NCI-H774 (cell line): ENCODE measurements at places on chromosomes 5 and 9.

DNA sequence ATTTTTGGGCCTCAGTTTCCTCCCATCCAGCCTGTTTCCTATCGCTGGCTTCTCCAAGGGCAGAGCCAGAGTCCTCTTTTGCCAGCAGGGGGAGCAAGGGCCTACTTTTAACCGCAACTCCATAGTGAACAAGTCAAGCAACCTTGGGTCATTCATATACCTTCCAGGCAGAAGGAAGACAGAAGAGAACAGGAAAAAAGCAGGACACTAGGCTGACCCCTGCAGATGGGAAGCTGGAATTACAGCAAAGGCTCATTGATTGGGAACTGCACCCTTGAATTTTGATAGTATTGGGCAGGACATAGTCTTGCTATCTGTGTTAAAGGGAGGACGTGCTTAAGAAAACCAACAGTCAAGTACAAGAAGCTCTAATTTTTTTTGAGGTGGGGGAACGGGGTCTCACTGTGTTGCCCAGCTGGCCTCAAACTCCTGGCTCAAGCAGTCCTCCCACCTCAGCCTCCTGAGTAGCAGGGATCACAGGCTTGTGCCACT is 30.1 kb downstream of the QRFP start:
- DNase-seq, result peak; percentile 81

DNA sequence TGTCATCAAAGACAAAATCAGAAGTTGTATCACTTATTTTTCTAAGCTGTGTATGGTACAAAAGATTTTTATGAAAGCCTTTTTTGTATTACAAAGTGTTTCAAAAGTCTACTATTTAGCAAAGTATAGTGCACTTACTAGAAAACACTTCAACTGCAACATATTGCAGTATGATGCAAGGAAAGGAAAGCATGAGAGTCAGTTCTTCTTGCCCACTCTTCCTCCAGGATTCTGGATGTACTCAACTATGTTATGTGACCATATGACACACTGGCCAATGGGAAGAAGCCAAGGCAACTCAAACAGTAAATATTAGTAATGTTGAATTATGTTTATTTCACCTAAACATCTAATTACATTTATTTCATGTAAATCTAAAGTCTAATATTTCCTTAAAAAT is 49.5 kb upstream of the TYRP1 start:
- DNase-seq, result no peak

DNA sequence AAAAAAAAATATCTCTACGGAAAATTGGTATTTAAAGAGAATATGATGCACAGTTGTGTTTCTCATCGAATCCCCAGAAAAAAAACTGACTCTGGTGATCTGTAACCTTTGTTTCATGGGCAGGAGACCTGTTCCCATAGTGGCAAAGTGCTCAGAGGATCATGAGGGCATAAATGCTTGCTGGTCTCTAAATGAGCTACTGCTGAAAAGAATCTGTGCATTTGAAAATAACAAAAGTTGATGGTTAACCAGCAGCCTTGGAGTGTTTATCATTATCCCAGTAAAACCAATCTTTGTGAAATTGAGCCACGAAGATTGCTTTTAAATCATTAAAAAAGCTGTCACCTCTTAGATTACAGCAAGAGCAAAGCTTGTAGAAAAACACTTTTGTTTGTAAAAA is 775.4 kb downstream of the MTRR start:
- no peak for DNase-seq

GRCh38 chr9:127205952-127206351 is 58.6 kb upstream of the GARNL3 start:
- no peak for DNase-seq

DNA sequence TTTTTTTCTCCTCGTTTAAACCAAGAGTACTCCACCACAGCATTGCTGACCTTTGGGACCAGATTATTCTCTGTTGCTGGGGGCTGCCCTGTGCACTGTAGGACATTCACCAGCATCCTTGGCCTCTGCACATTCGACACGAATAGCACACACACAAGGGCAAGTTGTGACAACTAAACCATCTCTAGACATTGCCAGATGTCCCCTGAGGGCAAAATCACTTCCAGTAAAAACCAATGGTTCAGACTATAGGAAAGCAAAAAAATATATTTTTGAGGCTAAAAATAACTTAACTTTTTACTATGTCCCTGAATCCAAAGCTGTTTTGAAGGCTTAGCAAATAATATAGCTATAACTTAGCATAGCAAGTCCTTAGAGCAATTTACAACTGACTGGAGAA is 65.9 kb downstream of the SEMA5A start:
- DNase-seq, result no peak

DNA sequence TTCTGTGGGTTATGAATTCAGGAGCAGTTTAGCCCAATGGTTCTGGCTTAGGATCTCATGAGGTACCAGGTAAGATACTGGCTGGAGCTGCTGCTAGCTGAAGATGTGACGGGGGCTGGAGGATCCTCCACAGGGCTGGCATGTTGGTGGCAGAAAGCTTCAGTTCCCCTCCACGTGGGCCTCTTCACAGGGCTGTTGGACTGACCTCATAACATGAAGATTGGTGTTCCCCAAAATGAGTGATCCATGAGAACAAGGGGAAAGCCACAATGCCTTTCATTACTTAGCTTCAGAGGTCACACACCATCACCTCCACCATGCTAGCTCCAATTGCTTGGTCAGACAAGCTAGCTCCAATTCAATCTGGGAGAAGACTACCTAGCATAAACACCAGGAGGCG is 8.5 kb upstream of the S100Z start:
- DNase-seq, result no peak

GRCh38 chr5:99379187-99379586 is 450.4 kb upstream of the CHD1 start:
- DNase-seq, result no peak

DNA sequence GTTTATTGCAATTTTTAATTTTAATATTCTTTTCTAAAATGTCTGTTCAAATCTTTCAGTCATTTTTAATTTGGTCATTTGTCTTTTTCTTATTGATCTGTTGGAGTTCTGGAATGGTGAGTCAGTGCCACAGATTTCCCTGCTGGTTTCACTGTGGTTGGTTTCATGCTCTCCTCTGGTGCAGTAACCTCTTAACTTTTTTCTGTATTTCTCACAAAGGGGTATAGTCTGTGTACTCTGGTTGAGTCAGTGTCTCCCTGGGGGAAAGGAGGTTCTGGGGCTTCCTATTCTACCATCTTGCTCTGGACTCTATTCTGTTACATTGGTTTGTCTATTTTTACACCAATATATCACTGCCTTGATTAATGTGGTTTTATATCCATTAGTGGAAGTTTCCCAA is 178.8 kb downstream of the CSNK1G3 start:
- no peak for DNase-seq

DNA sequence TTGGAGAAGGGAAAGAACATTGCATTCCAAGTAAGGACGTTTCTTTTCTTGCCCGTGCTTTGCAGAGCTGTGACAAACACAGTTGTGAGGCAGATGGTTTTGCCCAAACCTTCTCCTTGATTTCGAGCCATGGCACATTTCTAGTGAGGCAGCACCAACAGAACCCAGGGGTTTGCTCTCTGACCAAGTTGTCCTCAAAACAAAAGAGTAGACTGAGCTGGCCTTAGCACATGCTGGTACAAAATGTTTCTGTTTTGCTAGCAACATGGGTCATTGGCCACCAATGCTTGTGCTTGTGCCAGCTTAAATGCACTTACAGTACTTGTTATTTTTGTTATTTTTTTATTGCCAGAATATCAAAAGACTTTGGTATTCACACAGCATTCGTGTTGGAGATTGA is 328.8 kb downstream of the GADD45G start:
- DNase-seq, result no peak

- no peak for DNase-seq
Observed at GRCh38 chr9:73006986-73007385, 54.1 kb upstream of the ALDH1A1 start.

- no peak for DNase-seq
Observed at GRCh38 chr9:5857928-5858327, 25.0 kb upstream of the ERMP1 start.

- no peak for DNase-seq
Observed at GRCh38 chr5:41094871-41095270, 23.7 kb upstream of the MROH2B start.

DNA sequence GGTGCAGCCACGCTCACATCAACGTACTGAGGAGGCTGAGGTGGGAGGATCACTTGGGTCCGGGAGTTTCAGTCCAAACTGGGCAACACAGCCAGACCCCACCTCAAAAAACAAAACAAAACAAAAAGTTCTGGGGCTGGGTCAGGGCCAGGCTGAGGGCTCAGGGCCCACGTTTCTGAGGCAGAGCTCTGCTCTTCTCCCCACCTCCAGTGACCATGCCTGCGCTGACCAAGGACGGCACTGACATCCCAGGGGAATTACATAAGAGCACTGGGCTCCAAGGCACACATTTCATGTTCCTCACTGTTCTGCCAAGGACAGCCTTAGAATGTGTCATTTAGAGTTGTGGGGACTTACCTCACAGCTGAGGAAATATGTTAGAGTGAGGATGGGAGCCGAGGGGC is 40.4 kb upstream of the TESK1 start:
- no peak for DNase-seq

GRCh38 chr5:77629509-77630113 is 8.9 kb downstream of the OTP start:
- peak; percentile 46 for DNase-seq

- no peak for DNase-seq
Observed at GRCh38 chr5:181035991-181036815, 3.9 kb upstream of the BTNL9 start.

GRCh38 chr5:14948383-14948782 is 76.8 kb upstream of the ANKH start:
- DNase-seq, result no peak

- no peak for DNase-seq
Observed at GRCh38 chr9:101977614-101978210, 239.3 kb upstream of the GRIN3A start.

DNA sequence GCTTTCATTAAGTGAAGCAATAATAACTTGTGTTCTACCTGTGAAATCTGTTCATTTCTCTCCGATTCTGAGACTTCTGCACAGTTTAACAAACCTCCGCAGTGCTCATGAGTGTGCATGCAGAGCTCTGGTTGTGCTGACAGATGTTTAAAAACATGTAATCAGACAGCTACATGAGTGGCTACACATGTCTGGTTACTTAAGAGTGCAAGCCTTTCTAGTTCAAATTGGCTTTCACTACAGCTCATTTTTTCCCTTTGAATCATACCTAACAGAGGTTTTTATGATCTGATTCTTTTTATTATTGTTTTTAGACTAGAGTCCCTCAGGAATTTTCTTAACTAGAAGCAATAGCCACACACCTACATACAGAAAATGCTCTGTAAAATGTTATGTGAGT is 310.2 kb downstream of the ARRDC3 start:
- no peak for DNase-seq

DNA sequence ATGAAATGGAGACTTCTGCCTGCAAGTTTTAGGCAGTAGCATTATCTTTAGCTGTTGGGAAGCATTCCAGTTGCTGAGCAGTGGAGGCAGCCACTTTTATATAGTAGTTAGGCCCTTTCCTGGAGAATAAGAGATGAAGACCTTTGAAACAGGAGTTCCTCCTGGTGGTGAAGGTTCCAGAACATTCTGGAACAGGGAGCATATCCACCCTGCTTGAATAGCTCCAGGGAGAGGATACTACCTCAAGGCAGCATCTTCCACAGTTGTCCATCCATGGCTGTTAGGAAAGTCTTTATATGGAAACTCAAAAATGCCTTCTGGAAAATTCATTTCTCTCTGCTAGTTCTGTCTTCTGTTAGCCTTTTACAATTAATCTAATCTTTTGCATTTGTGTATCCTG is 3.0 kb downstream of the ASPN start:
- DNase-seq, result no peak

GRCh38 chr5:134777366-134777765 is 18.8 kb downstream of the DDX46 start:
- no peak for DNase-seq

DNA sequence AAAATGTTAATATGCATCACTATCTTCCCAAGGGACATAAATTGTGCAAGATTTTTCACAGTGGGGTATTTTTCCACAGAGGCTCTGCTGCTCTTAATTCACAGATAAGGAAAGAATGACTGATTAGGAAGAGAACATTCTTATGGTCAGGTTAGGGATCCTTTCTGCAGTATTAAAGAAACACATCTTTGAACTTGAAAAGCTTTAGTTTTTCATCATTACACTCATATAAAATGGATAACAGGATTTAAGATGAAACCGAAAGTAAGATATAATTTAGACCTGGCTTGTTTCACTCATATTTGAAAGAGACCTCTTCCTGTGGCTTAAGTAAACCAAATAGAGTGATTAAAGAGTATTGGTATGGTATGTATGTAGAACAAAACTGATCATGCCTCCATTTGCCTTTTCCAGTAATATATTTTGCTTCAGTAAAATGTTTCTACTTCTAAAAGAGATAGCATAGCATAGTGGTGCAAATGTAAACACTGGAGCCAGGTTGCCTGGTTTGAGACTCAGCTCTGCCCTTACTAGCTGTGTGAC is 160.0 kb downstream of the PRR16 start:
- DNase-seq, result no peak

- no peak for DNase-seq
Observed at GRCh38 chr5:33268374-33268773, 172.4 kb upstream of the TARS1 start.

DNA sequence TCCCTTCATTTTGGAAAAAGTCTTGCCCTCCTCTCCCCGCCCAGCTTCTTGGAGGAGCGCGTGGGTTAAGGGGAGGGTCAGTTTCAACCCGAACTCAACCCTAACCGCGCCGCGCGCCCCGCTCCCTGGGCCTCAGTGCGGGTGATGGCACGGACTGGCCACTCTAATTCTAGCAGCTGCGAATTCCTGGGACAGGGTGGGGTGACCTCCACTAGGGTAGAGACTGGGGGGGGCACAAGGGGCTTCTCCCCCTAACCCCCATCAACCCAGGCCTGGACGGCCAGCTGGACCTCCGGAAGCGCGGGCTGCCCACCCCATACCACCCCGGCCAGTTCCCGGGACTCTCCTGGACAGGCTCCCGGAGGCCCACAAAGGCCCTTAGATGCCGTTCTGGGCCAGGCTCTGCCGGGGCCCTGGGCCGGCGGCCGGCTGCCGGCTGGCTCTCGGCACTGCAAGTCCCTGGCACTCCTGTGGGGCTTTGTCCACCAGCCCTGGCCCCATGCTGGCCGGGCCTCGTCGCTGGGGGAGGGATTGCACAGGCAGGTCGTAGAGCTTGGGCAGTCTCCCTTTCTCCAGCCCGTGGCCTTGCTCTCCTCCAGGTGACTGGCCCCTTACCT is 7.2 kb upstream of the PSD2 start:
- DNase-seq, result no peak

- DNase-seq, result no peak
Observed at GRCh38 chr9:93081931-93082330, 14.1 kb upstream of the CARD19 start.
